ENCODE measurements at places on chromosomes 7 and 10.

GRCh38 chr7:45220846-45221618 lies 63.4 kb downstream of the RAMP3 start:
- no peak for DNase-seq

DNA sequence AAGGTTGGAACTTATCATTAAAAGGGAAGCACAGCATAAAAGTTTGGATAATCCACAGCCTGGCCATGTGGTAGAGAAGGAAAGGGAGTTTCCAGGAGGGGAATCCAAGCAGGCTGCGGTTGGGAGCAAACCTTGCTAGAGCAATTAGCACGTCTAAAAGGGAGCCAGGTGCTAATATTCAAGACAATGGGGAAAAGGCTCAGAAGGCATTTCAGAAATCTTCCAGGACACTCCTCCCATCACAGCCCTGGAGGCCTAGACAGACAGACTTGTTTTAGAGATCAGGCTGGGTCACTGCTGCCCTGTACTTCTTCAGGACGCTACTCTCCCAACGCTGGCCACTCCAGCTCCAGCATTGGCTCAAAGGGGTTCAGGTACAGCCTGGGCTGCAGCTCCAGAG lies 96.2 kb upstream of the KAT6B start:
- no peak for DNase-seq

- DNase-seq, result no peak
Observed at GRCh38 chr7:46150721-46151120, 229.6 kb upstream of the IGFBP3 start.

- no peak for DNase-seq
Observed at GRCh38 chr7:47807756-47808155, 140.5 kb downstream of the PKD1L1 start.

GRCh38 chr7:70776627-70777101 lies 355.3 kb upstream of the GALNT17 start:
- no peak for DNase-seq

DNA sequence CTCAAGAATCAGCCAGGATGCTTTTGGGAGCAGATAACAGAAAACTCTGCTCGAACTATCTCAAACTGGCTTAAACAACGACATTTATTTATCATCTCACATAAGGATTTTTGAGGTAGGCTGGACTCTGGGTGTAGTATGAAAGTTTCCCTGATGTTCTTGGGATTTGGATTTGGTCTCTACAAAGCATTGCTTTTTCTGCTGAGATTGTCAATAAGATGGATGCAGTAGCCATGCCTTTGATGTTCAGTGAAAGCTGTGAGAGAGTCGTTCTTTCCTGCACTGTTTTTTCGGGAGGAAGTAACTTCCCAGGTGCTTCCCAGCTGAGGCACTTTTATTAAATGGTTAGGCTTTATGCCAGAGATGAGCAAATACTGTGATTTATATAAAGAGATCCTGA lies 181.1 kb downstream of the PRKG1 start:
- DNase-seq, result no peak

DNA sequence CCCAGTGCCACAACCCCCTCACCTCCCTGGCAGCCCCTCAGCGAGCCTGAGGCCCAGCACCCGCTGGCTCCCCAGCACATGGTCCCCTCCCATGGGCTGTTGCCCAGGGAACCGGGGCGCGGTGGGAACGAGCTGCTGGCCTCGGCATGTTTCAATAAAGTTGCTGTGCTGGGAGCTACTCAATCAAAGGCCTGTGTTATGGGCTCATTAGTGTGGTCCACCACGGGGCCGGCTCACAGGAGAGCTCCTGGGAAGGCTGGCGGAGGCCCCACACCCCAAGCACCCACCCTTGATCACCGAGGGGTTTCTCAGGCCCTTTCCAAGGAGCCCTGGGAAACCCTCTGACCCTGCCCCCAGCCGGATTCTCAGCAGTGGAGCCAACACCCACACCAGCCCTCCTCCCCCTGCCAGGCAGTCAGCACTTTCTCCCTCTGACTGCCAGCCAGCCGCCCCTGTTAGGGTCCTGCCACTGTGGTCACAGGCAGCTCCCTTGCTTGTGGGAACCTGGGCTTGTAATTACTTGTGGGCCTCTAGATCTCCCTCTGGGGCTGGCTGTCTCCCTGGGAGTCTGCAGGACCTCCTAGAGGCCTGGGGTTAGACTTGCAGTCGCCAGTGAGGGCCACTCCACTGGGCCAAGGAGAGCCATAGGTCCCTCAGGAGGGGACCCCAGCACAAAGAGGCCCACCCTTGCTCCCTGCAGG lies 24.8 kb upstream of the TRIM8 start:
- no peak for DNase-seq

DNA sequence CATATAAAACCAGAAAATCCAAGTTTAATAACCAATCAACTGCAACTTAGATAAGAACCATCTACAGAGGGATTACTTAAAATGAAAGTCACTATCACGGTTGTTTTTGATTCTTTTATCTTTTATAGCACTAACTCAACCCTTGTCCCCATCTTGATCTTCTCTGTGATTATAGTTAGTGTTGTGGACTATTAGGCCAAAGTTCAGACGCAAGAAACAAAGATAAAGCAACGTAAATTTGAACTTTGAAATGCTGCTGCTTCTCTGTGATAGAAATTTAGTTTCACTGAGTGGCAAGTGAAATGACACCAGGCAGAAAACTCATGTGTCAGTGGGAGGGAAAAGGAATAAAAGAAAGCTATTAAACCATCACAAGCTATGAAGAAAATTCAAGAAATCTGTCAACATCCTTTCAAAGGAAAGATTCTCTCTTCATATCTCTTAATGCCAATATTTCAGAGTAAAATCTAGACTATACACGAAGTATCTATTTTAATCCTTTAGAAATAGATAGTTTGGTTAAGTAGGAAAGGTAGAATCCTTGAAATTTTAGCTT lies 71.8 kb upstream of the MALRD1 start:
- DNase-seq, result no peak

- no peak for DNase-seq
Observed at GRCh38 chr10:120177330-120177729, 279.7 kb upstream of the PLPP4 start.

GRCh38 chr10:110544958-110545537 lies 22.4 kb upstream of the SMC3 start:
- DNase-seq, result no peak

DNA sequence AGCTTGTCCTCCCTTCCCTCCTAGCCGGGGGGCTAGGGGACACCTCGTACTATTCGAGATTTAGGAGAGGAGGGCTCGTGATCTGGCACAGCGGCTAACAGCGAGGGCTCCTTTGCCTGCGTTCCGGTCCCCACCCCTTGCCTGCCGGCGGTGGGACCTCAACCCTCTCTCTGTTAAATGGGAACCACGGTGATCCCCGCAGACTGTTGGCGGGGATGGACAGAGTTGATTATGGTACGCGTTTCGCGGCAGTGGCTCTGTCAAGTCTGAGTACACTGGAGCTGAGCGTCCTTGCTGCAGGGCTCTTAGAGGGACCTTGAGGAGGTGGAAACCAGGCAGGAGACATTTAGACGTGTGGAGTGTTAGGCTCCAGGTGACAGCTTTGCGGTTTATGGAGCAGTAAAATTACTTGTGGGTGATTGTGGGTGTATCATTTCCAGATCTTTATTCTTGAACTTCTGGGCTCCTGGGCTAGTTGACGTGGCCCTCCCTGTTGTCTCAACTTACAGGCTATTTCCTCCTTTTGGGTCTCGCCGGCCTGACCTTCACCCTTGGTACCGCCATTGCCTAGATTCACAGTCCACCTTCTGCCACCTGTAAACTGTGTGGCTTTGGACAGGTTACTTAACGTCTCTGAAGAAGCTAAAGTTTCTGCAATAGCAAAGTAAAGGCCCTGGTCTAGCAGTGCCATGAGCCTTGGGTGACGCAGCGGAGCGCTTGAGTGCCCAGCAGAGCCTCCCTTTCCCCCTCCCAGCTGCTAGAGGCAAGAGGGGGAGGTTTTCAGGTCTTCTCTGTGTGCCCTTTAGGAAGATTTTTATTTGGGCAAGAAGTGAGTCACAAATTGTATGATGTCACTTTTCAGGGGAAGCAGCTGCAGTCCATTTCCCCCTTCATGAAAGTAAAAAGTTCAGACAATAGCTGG lies 739 bp downstream of the CASP7 start:
- peak; percentile 9 for DNase-seq

DNA sequence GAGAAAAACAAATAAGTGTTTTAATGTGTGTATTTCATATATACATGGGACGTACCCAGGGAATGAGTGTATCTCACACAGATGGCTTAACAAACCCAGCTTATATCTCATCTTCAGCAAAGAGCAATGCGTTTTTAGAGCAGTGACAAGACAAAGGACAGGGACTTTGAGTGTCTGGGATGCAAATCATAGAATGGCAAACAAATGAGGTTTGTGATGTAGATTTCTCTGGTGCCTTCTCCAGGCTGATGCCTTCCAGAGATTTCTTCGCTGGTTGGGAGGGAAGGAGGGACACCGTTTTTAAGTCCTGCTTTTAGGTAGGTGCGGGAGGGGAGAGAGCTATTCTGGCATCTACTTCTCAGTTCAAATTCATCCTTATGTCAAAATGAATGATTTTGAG lies 16.6 kb downstream of the LANCL2 start:
- DNase-seq, result no peak

- DNase-seq, result no peak
Observed at GRCh38 chr10:97821308-97822038, 28.2 kb upstream of the GOLGA7B start.

DNA sequence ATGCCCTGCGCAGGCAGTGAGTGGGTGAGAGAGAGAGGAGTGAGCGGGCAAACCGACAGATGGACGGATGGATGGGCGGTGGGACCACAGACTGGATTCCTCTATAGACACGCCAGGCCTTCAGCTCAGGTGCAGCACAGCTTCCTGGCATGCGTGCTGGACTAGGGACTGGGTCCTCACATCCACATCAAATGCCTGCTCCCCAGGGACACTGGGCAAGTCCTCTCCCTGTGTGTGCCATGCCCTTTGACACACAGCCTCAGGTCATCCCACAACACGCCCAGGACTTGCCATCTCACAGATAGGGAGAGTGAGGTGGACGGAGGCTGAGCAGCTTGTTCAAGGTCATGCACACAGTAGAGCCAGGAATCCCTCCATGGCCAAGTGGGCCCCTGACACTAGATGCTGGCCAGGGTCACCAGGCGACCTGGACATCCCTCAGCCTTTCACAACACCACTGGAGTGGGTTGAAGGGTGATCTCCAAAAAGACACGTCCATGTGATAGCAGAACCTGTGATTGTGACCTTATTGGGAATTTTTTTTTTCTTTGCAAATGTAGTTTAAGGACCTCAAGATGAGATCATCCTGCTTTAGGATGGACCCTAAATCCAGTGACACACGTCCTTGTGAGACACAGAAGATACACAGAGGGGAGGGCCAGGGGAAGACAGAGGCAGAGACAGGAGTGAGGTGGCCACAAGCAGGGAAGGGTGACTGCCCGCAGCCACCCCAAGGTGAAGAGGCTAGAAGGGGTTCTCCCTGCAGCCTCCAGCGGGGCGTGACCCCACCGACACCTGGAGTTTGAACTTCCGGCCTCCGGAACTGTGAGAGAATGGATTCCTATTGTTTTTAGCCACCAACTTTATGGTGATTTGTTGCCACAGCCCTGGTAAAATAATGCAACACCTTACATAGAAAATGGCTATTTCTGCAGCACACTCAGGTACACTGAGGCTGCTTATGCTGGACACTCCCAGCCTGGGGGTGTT lies 155.0 kb upstream of the CHST15 start:
- no peak for DNase-seq

- DNase-seq, result no peak
Observed at GRCh38 chr10:91891125-91892001, 17.9 kb downstream of the FGFBP3 start.

DNA sequence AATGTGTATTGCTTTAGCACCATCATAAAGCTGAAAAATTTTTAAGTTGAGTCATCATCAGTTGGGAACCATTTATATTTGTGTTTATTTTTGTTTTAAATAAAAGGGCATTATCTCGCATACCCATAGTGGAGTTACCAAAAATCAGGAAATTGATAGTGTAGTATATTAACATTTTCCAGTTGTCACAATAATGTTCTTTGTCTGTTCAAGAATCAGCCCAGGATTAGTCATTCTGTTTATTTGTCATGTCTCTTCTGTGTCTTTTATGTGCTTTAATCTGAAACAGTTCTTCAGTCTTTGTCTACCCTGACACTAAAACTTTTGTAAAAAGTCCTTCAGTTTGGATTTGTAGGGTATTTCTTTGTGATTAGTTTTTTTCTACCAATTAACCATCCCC lies 827.8 kb upstream of the ZWINT start:
- no peak for DNase-seq

- no peak for DNase-seq
Observed at GRCh38 chr10:98465866-98466265, 19.1 kb upstream of the HPS1 start.

GRCh38 chr10:29784175-29784773 lies 149.5 kb upstream of the SVIL start:
- no peak for DNase-seq

DNA sequence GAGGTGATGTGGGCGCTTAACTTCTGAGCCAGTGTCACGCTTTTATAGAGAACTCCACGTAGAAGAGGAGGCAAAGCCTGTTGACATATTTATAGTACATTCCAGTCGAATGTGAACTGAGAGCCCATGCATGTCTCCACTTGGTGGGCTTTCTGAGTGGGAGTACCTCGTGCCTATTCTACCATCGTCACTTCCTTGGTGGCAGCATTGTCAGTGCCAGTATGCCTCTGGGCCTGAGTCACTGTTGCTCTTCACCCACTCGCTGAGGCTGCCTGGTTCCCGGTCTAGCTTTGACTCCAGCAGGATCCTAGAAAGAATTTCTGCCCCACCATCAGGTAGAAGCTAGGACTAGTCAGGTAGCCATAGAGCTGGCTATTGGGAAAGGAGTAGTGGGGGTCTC lies 30.0 kb upstream of the CDH23 start:
- no peak for DNase-seq

DNA sequence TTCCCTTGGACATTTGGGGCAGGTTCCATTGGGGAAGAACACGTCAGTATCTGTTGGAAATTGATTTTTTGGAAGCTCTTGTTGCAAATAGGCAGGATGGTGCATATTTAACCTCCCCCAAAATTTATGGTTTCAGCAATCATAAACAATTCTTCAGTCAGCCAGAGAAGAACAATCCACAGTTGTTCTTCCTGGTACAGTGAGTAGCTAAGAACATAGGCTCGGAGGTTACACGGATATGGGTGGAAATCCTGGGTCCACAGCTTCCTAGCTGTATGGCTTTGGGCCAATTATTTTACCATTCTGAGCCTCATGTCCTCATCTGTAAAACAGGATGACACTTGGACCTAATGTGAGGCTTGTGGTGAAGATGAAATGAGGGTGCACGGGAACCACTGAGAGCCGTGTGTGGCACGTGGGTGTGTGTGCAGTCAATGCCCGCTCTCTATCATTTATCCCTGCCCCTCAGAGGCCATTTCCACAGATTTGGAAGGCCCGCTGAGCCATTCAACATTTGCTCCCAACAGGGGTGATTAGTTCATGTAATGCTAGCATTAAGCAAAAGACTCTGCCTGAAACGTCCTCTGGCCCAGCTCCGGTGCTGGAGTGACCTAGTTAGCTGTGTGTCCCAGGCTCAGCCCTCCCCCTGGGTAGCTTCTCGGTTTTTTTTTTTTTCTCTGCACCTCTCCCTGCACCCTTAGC lies 9.7 kb downstream of the CAMK1D start:
- DNase-seq, result no peak

- no peak for DNase-seq
Observed at GRCh38 chr7:155349601-155350331, 52.1 kb downstream of the INSIG1 start.

All from GM19239 (cell line).